ENCODE measurements at places on chromosomes 11 and 22.

DNA sequence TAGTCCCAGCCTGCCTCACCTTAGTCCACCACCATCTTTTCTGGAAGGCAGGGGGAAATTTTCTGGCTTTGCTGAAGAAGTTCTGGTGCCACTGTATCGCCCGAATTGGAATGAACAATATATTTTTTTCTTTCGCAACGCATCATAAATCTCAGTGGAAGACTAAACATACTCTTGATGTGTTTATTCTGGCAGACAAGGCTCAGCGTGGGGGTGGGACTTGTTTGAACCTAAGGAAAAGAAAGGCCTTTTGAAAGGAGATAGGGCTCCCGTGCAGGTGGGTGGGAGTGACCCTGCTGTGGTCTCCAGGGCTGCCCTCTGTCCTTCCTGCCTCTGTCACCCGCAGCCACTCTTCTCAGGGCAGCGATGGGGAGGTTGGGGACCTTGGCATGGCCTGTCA is 42.5 kb downstream of the CD82 start:
- DNase-seq: no peak

- no peak for DNase-seq
Observed at GRCh38 chr11:32116668-32117067, 25.8 kb downstream of the RCN1 start.

GRCh38 chr11:1739576-1739975 is 10.8 kb downstream of the IFITM10 start:
- DNase-seq: no peak

GRCh38 chr22:49594078-49594477 is 233.6 kb downstream of the BRD1 start:
- DNase-seq: no peak

- no peak for DNase-seq
Observed at GRCh38 chr22:50039669-50040443, 18.2 kb downstream of the TTLL8 start.

DNA sequence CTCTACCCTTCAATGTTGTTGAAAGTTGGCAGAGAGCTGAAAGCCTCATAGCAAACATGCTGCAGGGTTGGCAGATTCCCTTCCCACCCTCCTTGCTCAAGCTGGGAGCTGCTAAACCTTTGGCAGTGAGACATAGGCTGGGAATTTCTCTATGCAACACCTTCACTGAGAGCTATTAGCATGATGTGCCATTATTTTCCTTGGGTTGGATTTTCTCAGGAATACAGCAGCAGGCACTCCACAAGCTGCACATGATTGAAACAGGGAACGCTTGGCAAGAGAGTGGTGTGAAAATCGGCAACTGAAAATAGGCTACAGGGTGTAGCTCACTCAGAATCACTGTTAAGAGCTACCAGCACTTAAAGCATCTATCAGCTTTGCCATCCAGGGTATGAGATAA is 9.6 kb upstream of the ALKBH3 start:
- DNase-seq: no peak

- no peak for DNase-seq
Observed at GRCh38 chr11:8016440-8016839, 29.3 kb downstream of the EIF3F start.

DNA sequence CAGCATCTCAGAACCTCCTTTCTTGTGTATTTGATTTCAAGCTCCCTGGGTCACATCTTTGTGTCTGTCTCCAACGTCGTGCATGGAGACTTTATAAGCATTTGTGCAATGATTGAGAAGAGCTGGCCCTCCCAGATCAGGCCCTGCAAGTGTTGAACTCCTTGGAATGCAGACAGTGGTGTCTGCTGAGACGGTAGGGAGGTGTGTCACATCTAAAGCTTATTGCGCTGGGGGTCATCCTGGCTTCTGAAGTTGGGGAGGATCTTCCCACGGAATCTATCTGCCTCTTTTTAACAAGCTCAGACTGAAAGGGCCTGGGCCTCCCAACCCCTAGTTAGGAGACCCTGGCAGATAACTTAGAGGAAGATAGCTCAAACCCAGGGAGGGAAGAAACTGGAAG is 6.7 kb downstream of the APLNR start:
- no peak for DNase-seq

- DNase-seq: no peak
Observed at GRCh38 chr11:103842191-103842590, 194.2 kb upstream of the DDI1 start.

- DNase-seq: peak; percentile 72
Observed at GRCh38 chr11:114315749-114316368, 19.7 kb downstream of the NNMT start.

GRCh38 chr11:111918390-111919256 is at the start of gene C11orf52:
C11orf52 (plus strand) TSS chr11:111918913; CDS start chr11:111918973, 60 bp downstream.
- peak; percentile 94 for DNase-seq

GRCh38 chr11:68338051-68338780 is 25.8 kb downstream of the LRP5 start:
- DNase-seq: no peak

GRCh38 chr22:32494971-32495370 is 20.4 kb downstream of the FBXO7 start:
- no peak for DNase-seq

DNA sequence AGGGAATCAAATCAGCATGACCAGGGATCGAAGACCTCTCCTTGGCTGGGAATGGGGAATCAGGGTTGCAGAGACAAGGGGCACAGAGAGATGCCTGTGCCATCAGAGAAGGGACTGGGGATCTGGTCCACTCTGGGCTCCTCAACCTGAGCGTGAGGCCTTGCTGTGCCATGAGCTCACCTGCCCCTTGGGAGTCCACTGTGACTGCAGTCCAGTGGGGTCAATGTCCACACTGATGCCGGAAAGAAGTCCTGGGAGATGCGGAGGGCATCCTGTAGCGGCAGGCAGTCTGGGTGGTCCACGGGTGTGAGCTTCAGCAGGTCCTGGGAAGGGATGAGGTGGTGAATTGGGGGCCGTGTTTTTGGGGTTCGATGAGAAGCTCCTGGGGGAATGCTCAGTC is 7.3 kb upstream of the RGL4 start:
- no peak for DNase-seq

DNA sequence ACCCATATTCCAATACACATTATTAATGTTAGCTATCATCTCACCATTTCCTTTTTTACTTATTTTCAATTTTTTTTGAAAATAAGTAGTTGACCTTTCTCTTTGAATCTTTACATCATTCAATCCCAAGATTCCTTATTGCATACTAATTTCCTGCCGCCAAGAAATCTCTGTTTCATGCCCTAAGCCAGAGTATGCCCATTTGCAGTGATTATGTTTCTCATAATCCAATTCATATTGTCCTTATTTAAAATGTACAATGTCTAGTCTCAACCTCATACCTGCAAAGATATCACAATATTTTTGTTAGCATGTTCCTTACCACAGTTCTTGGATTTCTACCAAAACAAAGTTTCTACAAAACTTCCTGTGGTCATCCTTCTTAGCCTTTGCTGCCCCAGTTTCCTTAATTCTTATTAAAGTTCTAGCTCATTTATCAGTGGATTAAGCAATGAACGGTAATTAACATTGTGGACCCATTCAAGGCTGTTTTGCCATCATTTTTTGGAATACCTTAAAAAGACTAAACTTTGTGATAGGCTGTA is 75.3 kb downstream of the CD44 start:
- no peak for DNase-seq

- DNase-seq: no peak
Observed at GRCh38 chr22:40726514-40726913, 47.2 kb downstream of the MCHR1 start.

DNA sequence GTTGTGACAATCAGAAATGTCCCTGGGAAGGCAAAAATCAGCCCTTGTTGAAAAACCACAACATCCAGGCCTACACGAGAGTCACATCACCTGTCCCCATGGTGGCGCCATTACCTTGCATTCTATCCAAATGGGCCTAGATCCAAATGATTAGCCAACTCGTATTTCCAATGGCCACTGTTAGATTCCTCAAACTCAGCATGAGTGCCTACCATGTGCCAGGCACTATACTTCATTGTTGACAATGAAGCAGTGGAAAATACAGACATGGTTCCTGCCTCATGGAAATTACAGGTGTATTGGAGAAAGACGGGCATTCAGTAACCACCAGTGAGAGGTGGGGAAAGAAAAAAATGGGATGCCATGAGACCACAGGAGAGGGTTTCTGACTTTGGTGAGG is 29.8 kb upstream of the CREB3L1 start:
- peak; percentile 68 for DNase-seq

DNA sequence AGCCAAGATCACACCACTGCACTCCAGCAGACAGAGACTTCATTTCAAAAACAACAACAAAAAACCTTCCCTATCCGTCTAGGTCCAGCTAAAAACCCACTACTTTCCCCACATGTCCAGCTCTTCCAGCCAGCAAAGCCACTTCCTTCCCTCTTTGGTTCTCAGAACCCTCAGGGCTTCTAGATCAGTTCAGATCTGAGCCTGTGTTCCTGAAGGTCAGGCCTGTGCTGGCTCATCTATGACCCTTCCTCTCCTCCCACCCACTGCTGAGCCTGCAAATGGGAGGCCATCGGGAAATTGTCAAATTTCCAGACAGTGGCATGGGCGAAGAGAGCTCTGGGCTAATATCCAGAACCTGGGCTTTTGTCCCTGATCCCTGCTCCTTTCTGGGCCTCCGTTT is 37.8 kb downstream of the SLCO2B1 start:
- DNase-seq: no peak

- no peak for DNase-seq
Observed at GRCh38 chr22:43591380-43591779, 179.6 kb downstream of the MPPED1 start.

DNA sequence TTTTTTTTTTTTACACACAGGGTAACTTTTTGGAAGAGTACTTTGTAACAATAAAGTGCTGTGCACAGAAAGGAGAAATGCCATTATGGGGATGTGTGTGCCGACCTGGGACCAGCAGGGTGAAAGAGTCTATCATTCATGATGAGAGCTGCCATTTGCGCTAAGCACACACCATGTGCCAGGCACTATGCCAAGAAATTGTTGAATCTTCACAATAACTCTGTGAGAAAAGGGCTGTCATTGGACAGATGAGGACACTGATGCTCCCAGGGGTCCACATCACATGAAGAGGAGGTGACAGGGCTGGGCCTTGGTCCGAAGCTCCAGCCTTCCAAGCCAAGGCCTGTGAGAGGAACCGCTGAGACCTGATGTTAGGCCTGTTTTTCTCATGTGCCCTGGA is 5.6 kb downstream of the DUSP18 start:
- DNase-seq: no peak

DNA sequence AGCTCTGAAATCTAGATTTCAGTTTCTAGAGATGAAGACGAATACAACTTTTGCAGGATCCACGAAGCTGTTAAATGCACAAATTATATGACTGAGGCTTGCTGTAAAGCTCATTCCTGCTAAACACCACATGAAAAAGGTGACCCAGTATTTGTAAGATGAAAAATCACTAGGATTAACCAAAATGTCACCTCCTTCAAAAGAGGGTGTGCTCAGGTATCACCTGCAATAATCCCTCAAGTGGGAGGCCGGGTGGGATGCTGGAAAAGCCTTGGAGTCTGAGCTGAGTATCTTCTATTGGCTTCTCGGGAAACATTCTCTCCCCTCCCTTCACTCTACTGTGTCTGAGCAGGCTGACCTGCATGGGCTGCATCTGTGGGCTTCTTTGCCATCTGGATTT is 195.8 kb downstream of the NELL1 start:
- no peak for DNase-seq

DNA sequence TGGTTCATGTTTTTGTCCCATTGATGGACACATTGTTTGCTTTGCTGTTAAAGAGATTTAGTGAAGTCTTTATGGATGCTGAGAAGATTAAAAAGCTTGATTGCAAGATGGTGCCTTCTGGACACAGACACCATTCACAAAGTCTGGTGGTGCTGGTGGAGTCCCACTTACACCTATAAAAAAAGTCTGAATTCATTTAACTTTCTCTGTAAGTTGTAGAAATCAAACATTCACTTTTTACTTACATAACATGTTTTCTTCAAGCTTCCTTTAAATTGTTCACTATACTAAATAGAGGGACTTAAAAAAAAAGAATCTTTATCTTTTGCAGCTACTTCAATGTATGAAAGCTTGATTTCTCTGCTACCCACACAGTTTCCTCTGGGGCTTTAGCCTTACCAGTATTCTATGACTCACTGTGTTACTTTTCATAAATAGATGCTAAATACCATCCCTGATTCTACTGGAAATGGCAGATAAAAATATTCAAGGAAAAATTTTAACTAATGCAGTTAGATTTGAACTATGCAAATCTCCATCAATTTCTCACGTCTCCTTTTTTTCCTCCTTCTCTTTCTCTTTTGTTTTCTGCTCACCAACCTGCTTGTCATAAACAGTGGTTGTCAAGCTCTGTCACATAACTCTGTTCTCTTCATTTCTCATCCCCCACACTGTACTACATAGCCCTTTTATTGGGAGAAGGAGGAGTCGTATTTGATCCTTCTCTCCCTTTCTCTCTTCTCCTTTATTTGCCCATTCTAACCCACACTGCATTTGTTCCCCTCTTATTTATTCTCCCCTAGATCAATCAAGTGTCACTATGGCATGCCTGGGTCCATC is 89.7 kb downstream of the FAM76B start:
- no peak for DNase-seq

- peak; percentile 55 for DNase-seq
Observed at GRCh38 chr11:73177778-73178539, 35.8 kb upstream of the FCHSD2 start.

- no peak for DNase-seq
Observed at GRCh38 chr22:42156121-42156520, 25.5 kb upstream of the CYP2D6 start.

- DNase-seq: no peak
Observed at GRCh38 chr11:765025-765801, 12.1 kb downstream of the GATD1 start.

GRCh38 chr11:9530020-9530621 is 43.3 kb upstream of the WEE1 start:
- no peak for DNase-seq

DNA sequence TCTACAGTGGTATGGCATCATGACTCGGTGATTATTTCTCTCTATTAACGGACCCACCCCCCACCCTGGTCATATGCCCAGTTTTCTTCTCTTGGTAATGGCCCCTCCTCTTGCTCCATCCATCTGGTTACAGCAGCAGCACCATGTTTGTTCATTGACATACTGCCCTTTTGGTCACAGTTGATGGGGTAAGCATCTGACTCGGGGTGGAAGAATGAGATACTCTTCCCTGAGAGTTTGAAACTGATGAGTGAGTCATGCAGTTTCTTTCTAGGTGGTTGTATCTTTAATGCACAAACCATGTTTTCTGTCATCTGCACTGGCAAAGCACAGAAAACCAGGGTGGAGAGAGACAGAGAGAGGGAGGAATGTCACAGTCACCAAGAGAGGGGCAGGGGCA is 126.0 kb downstream of the SYN3 start:
- DNase-seq: no peak
